ENCODE measurements at places on chromosomes 1 and 21.

DNA sequence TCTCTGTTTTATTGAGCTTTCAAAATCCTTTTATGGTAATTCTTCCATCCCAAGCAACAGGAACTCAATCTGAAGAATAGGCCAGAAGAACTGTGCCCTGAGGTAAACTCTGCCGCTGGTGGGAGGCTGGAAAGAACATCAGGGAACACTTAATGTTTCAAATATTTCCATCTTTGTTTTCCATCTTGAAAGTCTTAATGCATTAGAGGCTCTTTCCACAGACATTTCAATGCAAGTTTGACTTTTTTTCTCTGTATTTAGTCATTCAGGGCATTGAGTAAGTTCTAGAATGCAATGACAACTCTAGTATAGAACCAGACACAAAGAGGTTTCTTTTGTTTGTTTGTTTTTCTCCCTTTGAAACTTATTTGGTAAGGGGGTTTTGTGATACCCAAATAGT is 61.5 kb downstream of the KIAA0040 start:
- DNase-seq, result no peak

DNA sequence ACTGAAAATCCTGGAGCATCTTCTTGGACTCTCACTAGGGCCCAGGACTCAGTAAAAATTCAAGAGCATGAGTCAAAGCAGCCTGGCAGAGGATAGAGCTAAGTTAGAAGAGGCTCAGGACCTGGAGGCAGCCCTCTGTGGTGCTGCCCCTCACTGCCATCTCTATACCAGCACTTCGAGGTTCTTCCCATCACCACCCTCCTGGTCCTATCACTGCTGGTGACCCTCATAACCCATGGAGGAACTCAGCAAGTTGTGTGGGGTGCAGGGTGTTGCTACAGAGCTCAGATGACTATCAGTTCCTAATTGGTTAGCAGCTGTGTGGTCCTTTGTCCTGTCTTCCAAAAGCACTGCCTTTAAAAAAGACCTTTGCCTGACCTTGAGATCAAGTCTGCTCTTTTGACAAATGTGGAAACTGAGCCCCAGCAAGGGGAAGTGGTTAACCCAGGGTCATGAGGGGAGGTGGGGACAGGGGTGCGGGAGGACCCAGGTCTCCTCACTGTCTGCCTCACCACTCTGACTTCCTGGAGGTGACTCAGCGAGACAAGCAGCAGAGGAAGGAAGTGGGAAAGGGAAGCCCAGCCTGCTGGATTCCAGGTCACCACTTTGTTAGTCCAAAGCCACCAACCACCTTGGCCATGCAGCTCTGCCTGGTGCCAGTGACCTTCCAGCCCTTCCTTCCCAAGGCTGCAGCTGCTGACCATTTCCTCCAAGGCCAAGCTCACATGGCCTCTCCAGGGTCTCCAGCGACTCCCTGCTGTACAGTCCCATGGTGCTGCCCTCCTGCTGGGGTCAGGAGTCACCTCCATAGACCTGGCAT is 199.4 kb upstream of the EDN2 start:
- no peak for DNase-seq

DNA sequence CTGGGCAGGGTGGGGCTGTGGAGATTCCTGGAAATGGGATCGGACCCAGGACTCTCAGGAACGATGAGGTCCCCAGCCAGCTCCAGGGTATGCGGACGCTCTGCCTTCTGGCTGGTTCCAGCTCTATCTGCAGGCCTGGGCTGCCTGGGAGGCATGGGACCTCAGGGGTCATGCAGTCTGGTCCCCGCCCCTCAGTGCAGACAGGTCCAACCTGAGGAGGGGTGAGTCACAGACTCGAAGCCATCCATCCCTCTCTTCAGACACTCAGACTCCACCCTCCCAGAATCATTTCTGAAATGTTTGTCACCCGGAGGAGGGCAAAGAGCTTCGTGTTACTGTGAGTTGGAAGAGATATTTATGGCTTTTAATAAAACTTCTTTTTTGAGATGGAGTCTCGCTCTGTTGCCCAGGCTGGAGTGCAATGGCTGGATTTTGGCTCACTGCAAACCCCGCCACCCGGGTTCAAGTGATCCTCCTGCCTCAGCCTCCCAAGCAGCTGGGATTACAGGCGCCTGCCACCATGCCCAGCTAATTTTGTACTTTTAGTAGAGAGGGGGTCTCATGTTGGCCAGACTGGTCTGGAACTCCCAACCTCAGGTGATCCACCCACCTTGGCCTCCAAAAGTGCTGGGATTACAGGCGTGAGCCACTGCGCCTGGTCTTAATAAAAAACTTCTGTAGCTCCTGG is 5.9 kb upstream of the MYOM3 start:
- peak; percentile 89 for DNase-seq

DNA sequence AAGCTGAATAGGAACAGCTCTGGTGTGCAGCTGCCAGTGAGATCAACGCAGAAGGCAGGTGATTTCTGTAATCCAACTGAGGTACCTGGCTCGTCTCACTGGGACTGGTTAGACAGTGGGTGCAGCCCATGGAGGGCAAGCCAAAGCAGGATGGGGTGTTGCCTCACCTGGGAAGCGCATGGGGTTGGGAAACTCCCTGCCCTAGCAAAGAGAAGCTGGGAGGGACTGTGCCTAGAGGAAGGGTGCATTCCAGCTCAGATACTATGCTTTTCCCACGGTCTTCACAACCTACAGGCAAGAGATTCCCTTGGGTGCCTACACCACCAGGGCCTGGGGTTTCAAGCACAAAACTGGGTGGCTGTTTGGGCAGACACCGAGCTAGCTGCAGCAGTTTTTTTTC is 183.2 kb downstream of the DNM3 start:
- DNase-seq, result no peak

DNA sequence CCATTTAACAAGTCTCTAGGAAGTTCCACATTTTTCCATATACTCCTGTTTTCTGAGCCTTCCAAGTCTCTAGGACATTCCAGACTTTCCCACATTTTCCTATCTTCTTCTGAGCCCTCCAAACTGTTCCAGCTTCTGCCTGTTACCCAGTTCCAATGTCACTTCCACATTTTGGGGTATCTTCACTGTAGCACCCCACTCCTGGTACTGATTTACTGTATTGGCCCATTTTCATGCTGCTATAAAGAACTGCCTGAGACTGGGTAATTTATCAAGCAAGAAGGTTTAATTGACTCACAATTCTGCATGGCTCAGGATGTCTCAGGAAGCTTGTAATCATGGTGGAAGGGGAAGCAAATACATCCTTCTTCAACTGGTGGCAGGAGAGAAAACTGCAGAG is 285.0 kb downstream of the LRRIQ3 start:
- DNase-seq, result no peak

GRCh38 chr1:39061951-39062350 is 35.8 kb downstream of the NDUFS5 start:
- DNase-seq, result no peak

DNA sequence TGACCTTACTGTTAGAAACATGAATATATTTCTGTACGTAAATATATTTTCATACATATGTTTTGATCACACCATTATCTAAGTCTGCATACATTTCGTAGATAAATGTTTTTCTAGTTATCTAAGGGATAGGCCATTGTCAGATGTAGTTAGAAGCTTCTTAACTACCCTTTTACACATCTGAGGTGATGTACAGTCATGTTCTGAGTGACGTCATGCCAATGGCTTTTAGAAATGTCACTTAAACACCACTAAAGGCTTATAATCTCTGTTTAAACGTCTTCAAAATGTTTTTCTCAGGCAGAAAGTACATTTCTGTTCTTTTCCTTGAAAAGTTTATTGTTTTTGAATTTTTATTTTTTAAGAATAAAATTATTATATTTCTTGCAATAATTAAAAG is 781.9 kb downstream of the MRPL39 start:
- DNase-seq, result no peak

GRCh38 chr1:67741121-67741520 is 56.1 kb downstream of the GADD45A start:
- DNase-seq, result peak; percentile 88

GRCh38 chr1:24501371-24502064 is 1.1 kb upstream of the RCAN3 start:
- peak; percentile 9 for DNase-seq

DNA sequence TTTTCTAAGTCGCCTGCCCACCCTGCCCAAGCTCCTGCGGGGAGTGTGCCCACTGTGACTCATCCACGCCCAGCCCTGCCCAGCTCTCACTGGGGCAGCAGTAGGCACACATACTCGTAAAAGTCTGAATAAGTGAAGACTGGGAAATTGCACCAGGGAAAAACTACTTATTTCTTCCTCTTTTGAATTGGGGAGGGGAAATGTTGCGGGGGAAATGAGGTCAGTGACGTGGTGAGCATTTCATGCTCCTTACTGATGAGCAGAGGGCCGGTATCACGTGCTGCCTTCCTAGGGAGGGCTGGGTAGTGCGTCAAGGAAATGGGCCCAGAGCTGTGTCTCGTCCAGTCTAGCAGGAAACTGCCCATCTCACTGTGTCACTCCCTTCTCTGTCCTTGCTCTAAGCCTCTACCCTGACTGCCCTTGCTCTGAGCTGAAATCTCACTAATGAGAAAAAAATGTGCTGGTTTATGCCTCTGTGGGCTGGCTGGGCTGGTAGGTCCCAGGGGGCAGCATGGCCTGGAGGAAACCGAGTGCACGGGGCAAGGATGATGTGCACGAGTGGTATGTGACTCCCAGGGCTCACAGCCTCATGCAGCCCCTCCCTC is 13.5 kb upstream of the TNFRSF1B start:
- DNase-seq, result no peak

DNA sequence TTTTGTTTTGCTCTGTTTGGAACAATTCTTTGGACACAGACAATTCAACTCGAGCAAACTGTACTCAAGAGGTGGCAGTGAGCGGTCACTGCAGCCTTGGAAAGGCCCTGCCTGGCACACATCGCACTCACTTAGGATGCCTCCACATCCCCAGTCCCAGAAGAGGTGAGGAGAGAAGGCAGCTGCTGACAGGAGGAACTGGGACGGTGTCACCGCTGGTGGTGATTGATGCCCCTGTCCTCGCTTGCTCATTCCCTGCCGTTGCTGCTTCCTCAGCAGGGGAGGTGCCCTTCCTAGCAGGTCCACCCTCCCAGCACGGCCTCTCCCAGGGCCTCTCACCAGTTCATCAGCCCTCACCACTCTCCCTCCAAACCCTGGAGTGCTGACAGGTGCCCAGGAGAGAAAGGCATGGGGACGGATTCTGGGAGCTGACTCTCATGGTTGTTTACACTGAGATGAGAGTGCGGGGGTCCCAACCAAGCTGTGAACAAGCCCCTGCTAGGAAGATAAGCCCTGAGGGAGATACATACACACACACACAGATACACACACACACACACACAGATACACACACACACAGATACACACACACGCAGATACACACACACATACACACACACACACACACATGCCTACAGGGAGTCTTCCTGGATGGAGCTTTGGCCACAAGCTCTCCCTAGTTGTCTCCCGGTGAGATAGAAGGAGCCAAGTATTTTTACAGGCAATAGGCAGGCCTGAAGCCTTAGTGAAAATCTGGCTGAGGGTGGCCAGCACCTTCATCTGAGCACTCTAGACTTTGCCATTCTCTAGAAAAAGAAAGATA is 101.1 kb downstream of the CDC7 start:
- no peak for DNase-seq

DNA sequence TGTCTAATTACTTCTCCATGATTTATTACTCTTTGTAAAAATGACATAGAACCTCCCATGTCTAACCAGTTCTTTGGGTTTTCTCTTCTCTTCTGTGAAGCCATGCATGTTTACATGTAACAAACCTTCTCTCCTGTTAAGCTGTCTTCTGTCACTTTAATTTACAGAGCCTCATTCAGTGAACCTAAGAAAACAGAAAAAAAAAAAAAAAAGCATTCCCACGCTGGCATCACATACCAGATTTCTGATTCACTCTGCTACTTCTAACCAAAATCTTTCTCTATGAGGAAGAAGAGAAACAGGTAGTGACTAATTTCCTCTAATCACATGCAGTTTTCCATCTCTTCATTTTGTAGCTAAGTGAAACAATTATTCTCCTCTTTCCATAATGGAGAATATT is 141.4 kb upstream of the CXADR start:
- DNase-seq, result no peak

GRCh38 chr21:14376854-14377253 is 6.1 kb downstream of the HSPA13 start:
- DNase-seq, result no peak

GRCh38 chr1:40302475-40302874 is 14.6 kb downstream of the COL9A2 start:
- no peak for DNase-seq

- no peak for DNase-seq
Observed at GRCh38 chr1:196976278-196976677, 1.1 kb upstream of the CFHR5 start.

DNA sequence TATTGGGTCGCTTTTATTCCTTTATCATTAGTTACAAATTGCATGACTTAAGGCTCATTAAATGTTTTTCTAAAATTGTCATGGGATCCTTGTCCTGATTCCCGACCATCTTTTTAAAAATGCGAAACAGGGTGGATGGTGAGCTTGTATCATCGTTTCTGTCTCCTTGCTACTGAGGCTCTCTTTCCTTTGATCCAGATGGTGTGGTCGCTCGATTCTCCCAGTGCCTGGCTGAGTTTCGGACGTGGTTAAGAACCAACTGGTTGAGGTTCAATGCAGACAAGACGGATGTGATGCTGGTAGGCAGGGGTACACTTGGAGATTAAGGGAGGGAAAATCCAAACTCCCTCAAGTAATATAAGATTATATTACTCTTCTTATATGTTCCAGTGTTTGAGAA is 1.2 kb downstream of the MIER1 start:
- no peak for DNase-seq

DNA sequence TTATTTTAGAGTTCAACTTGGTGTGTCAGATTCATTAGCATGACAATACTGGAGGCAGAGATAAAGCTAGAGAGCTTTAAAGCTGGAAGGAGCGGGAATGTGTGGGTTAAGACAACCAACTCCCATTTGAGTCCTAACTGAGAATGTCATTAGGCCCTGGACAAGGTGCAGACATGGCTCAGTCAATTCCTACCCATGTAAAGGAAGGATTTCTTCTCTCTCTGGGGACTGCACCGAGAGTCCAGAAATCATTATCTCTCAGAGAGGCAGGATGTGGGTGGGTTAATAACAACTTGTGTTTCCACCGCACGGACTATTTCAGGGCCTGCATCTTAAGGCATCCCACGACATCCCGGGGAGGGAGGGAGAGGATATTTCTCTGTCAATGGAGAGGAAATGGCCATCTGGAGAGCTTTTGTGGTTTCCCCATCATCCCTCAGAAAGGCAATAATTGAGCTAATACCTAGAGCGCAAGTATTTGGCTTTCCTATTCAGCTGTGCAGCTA is 46.7 kb upstream of the SARS1 start:
- no peak for DNase-seq

- DNase-seq, result peak; percentile 70
Observed at GRCh38 chr1:229454056-229454455, 20.2 kb upstream of the ACTA1 start.

- DNase-seq, result no peak
Observed at GRCh38 chr1:201370500-201370899, 7.0 kb downstream of the TNNT2 start.

DNA sequence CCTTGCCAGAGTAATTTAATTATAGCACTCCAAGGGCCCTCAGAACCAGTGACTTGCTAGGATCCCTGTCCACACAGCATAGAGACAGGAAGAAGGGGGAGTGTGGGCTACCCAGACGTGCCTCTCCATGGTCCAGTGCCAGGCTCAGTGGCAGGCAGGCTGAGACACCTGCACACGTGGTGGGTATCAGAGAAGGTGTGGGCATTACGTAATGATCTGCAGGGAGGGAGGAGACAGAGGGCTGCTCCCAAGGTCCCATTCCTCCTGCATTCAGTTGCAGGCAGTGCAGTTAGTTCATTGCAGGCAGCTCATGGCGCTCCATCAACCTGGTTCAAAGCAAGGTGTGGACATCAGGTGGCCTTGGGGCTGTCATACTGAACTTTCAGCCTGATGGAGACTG is 49.9 kb downstream of the C8B start:
- DNase-seq, result no peak

- DNase-seq, result no peak
Observed at GRCh38 chr1:34906756-34907155, 22.7 kb downstream of the DLGAP3 start.

Measured in large intestine (tissue), 12 donors.